ENCODE measurements at places on chromosomes 1 and 21.

- DNase-seq: no peak
Measured at GRCh38 chr1:59316497-59317128, 19.7 kb downstream of the FGGY start.

GRCh38 chr21:41387042-41387819 is 25.4 kb downstream of the MX2 start:
- DNase-seq: no peak

- no peak for DNase-seq
Measured at GRCh38 chr1:21605964-21606705, 63.0 kb downstream of the RAP1GAP start.

- DNase-seq: no peak
Measured at GRCh38 chr1:151526735-151527525, 13.2 kb upstream of the TUFT1 start.

DNA sequence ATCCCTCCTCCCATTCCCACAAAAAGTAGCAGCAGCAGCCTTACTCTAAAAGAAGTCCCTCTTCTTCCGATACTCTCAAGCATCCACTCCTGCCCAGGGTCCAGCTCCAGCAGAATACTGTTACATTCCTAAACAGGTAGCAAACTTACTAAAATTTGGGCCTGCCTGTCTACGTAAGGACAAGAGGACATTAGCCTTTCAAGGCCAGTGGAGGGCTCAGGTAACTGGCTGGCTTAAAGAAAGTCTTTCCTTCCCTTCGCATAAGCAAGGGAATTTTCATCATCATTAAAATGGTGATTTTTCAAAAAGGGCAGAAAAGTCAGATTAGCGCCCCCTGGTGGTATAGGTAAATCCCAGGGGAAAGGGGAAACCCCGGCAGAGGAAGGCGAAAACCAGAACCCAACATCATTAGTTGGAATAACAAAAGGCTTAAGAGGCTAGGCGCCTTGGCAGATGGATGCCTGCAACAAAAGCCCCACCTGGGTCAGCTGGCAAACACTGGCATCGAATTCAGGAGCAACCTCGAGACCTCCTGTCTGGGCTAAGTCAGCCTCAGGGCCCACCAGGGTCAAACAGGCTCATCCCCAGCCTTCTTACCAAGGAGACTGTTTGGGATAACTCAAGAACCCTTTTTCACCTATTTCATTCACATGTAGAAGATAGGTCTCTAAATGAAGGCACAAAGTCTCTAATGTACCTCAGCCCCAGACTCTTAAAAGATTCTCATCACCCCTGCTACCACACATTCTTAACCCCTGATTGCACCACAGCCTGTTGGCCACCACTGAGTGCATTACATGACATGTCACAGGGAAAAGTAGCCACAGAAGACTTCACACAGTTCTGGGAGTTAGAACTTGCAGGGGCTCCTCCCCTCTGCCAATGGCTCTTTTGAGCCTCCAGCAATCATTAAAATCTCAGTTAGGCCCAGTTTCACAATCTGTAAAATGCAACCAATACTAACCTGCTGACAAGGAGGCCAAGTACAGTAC is 36.7 kb downstream of the ERI3 start:
- no peak for DNase-seq

DNA sequence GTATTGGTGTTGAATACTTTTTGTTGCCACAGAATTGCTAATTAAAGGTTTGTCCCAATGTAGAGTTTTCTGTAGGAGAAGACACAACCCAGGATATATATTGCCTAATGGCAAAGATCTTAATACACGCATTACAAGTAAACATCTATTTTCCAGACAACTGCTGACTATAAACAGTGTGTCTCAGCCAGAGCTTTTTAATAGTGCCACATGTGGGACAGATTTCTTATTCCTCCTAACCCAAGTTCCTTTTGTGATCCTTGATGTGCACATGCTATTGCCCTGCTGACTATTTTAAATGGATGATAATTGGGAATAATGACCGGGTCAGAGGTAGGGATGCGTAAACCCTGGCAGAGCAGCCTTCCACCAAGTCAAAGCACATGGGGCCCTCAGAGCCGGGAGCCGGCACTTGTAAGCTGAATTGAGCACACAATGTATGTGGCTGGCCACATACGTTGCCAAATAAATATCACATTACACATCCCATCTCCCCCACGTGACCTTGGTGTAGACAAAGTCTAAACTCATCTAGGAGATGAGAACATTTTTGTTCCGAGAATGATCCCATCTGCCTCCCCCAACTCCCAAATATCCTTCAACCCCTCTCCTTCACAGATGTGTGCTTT is 209.8 kb upstream of the NFIA start:
- no peak for DNase-seq

DNA sequence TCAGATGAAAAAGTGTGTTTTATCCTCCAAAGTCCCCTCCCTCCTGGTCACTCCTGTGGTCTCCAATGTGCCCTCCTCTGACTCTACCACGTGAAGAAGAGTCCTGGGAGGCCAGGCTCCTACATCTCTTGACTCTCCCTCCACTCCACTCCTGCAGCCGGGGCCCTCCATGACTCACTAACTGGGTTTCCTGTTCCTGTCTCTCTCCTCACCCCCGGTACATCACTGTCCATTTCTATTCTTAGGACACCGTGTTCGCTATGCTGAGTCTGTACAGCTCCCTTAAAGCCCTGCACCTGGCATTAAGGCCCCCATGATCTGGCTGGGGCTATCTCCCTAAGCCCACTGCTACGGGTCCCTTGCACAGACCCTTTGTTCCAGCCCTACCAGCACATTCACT is 93.4 kb downstream of the BCAR3 start:
- DNase-seq: no peak

- DNase-seq: no peak
Measured at GRCh38 chr1:103779932-103780331, 30.2 kb downstream of the AMY1C start.

DNA sequence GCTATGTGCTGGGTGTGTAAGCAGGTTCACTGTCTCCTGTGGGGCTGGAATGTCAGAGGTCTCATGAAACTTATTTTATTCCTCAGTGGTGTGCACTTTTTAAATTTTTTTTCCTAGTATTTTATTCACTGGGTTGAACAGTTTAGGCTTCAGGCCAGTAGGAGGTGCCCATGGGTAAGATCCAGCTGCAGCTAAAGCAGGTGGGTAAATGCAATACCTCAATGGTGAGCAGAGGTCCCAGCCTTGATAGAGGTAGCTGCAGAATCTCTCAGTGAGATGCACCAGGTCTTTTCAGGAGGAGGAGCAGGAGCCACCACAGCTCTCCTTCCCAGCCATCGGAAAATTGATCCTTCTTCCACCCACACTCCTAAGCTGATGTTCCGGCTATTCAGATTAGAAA is 12.6 kb upstream of the OR6N2 start:
- DNase-seq: peak; percentile 6

DNA sequence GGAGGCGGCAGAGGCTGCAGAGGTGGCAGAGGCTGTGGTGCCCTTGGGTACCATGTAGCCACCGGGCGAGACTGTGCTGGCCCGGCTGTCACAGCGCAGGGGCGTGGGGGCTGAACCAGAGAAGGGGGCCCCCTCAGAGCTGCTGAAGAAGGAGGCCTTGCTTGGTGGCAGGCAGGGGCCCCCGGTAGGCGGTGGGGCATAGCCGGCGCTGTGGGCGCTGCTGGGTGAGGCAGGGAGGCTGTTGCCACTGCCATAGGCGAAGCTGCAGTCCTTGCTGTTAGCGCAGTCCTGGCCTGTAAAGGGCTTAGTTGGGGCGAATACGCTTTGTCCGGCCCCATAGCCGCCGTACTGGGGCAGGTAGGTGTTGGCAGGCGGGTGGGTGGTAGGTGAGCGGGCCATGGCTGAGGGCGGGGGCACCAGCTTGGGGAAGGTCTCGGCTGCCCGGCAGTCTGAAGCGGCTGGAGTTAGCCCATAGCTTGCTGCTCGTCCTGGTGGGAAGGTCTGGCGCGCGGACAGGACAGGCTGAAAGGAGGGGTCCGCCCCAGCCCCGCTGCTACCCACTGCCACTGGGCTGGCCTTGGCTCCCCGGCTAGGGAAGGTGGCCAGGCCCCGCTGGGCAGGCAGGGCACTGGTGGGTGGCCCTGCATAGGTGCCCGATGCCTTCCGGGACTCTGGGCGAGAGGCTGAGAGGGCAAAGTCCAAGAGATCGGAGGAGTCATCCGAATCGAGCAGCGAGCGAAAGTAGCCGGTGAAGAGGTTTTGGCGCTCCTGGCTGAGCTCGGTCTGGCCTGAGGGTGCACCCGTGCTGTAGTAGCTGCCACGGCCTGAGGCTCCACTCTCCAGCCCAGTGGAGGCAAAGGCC is 54.9 kb downstream of the AHDC1 start:
- no peak for DNase-seq

DNA sequence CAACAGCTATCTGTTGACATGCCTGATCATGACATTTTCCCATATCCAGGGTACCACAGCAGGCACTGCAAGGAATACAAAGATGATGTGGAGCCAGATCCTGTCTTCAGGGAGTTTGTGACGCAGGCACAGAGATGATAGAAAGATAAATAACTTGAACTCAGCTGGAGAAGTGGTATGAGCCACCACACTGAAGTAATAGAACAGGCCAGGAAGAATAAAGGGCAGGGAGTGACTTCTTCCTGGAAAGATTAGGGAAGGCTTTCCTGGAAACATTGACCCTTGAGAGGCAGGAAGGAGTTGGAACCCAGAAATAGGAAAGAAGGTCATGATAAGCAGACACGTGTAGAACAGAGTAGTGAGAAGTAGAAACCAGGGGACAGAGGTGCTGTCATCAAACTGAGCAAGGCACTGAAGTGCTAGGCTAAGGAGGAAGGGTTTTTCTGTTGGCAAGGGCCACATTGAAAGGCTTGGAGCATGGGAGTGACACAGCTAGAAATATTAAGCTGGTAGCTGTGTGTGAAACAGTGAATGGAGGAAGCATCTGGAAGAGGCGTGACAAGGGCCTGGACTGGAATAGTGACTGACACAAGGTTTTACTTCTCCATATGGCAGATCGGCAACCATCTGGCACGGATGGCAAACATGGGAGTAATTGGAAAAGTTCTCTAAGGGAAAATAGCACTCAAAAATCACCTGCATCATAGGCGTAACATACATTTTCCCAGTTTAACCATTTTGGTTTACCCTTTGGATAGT is 68.4 kb downstream of the AK5 start:
- DNase-seq: no peak

DNA sequence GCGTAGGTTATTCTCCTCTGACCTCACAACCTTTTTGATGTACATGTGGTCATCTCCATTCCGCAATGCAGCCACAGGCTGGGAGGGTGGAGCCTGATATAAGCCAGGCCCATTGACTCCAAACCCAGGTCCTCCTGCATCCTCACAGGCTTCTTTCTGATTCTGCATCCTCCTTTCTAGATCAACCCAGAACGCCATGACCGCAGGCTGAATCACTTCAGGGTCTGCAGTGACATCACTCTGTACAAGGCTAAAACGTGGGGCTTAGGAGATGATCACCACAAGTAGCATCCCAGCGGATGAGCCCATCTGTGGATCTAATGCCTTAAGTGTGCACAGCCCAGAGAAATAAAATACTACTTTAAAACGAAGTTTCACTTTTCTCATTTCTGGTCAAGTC is 16.1 kb downstream of the EBNA1BP2 start:
- no peak for DNase-seq

DNA sequence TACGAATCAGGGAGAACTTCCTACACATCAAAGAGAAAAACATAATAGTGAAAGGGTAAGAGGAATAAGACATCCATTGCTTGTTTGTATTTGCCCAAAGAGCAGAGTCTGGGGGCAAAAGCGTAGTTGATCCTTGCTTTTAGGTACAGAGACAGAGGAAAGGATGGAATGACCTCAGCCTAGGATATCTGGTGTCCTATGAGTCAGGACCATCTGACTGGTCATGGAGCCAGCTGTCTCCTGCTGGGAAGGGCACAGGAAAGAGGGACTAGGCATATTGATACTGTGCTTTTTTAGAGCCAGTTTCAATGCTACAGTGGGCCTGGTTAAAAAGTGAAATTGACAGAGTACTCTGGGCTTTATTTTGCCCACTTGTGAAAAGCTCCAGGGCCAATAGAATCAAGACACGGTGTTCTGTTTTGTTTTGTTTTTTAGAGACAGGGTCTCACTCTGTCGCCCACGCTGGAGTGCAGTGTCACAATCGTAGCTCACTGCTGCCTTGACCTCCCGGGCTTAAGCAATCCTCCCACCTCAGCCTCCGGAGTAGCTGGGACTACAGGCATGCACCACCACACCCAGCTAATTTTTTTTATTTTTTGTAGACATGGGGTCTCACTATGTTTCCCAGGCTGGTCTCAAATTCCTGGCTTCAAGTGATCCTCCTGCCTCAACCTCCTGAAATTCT is 3.2 kb downstream of the PLEKHO1 start:
- no peak for DNase-seq

GRCh38 chr1:15515022-15515663 is 8.9 kb downstream of the CASP9 start:
- no peak for DNase-seq

DNA sequence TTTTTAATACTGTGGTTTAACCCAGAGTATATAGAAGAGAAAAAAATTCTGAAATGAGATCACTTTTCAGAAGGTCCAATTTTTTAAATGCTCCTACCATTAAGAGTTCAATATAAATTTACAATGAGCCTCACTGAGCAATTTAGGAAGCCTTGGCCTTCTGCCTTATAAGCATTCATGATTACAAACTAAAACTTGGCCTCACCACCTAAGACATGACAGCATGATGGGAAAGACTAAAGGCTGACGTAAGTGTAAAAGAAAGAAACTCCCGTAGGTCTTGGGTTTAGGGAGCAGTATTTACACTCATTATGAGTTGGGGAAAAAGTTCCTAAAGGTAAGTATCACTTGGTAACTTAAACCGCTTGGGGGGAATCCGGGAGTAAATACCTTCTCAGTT is 70.7 kb upstream of the ESRRG start:
- DNase-seq: no peak

DNA sequence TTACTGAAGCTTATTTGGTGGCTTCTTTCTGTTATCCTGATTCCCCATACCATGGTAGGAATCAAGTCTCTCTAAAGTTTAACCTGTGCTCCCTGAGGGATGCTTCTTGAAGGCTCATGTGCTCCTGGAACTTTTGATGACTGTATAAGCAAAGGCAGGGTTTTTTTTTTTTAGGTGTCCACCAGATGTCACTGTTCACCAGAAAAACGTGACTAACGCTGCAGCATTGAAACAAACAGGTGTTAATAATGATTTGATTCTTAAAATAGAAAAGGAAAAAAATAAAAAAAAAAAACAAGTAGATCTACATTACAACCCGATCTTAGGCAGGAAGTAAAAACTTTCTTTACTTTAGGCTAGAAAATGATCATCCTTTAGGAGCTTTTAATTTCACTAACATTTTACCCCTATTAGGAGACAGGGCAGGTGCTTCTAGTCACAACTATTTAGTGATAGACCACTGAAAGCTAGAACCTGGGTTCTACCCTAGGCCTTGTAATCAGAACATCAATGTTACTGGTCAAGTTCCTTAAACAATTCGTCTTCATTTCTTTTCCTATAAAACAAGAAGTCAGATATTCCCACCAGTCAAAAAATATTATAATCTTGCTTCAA is 223.0 kb downstream of the PLA2G4A start:
- DNase-seq: no peak

GRCh38 chr1:82819234-82819633 is 1018.5 kb downstream of the ADGRL2 start:
- DNase-seq: no peak

DNA sequence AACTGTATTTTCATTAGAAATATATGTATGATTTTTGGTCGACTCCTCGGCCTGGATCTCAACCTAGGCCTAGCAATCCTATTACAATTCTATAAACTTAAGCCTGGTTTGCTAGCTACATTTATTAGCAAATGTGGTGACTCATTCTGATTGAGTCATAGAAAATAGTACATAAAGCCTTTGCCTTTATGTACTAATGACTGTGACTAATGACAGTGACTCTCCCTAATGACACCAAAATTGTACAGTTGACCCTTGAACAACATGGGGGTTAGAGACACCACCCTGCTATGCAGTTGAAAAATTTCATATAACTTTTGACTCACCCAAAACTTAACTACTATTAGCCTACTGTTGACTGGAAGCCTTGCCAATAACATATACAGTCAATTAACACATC is 78.9 kb downstream of the CLEC20A start:
- no peak for DNase-seq

All from stimulated activated CD8-positive, alpha-beta memory T cell treated with anti-CD3 and anti-CD28 coated beads, Interleukin-7, amount 100 ng/mL, for 1 hour (primary cell).